Kidney (tissue), 22 donors: ENCODE measurements at places on chromosomes 13 and 19. TPM values are rescaled to one million over a fixed set of nuclear protein-coding genes. Genes with fewer than 3 reads are reported as not detected.

Gene DACH1
- total RNA-seq = 10.4 TPM

Gene HOOK2
- 58.1 TPM for total RNA-seq

- DNase-seq = no peak
These were observed 132.7 kb upstream of the RNF113B start for GRCh38 chr13:98309569-98310335.

Gene GTPBP3
- total RNA-seq = 20.4 TPM

DNA sequence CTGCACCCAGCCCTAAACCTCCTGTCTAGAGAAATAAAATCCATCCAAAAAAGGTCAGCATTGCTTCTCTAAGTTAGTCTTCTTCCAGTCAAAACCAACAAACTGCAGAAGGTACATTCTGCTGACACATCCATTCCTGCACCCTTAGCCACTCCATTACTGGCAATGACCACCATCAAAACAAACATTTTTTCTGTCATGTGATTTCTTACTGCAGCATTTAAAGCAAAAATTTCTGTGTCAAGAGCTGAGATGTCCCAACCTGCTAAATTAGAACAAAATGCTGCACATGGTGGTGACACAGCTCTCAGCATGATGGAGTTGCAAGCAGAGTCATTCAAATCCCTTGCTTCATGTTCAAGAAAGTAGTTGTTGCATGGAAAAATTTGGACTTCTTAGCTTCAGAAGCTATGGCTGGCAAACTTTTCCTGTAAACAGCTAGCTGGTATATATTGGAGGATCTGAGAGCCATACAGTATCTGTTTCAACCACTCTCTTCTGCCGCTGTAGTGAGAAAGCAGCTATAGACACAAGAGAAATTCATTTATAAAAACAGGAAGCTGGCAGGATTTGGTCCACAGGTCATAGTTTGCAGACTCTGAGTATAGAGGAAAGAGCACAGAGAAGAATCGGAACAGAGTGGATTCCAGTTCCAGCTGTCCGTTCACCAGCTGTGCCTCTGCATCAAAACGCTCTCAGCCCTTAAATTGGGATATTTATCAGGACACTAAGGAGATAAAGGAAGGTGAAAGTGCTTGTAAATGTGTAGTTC is 17.4 kb downstream of the RUBCNL start:
- DNase-seq = no peak

Gene ELAVL1
- total RNA-seq = 64.7 TPM

Gene STAP2
- total RNA-seq = 32.3 TPM

DNA sequence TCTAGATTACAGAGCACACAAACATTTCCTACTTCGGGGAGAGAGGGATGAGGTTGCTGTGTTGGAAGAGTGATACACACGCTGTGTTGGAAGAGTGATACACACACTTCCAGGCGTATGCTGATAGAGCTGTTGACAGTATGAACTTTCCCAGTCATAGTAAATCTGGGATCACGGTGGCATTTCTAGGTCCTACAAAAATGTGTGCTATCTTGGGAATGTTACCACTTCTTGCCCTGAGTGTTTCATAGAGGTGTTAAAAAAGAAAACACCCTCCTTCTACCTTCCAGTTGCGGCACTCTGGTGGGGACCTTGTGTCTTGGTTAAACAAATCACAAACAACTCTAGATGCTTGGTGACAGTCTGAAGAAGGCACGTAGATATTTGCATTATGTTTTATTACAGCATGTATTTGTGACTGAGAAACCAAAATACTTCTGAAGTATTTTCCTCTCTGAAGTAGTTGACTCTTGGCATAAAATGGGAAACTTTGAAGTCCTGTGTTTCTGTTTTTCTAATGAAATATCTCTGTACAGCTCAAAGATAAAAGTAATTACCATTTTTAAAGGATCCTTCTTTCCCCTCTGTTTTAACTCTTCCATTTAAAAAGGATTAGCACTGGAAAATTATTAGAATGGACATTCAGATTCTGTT is 52.5 kb downstream of the ARHGAP35 start:
- no peak for DNase-seq

Gene N4BP2L1
- total RNA-seq = 14.5 TPM

DNA sequence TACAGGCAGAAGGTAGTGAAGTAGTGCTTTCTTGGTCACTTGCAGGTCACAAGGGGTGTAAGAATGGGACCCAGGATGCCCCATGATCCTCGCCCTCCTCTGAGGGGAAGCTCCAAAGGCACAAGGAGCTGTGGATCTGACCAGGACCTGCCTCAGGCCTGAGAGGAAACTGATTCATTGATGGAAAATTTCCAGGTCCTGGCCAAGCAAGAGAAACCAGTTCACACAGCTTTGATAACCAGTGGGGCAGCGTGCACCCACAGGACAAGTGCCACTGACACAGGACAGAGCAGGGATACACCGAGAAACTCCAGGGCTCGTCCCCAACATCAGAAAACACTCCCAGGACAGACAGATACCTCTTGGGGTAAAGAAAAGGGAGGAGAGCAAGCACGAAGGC is 177.1 kb downstream of the RBM26 start:
- DNase-seq = no peak

GRCh38 chr19:15829306-15829698 is 13.8 kb upstream of the OR10H1 start:
- DNase-seq = no peak

GRCh38 chr13:92300651-92301050 is 902.2 kb downstream of the GPC5 start:
- no peak for DNase-seq

Gene BRSK1
- 6.5 TPM for total RNA-seq

DNA sequence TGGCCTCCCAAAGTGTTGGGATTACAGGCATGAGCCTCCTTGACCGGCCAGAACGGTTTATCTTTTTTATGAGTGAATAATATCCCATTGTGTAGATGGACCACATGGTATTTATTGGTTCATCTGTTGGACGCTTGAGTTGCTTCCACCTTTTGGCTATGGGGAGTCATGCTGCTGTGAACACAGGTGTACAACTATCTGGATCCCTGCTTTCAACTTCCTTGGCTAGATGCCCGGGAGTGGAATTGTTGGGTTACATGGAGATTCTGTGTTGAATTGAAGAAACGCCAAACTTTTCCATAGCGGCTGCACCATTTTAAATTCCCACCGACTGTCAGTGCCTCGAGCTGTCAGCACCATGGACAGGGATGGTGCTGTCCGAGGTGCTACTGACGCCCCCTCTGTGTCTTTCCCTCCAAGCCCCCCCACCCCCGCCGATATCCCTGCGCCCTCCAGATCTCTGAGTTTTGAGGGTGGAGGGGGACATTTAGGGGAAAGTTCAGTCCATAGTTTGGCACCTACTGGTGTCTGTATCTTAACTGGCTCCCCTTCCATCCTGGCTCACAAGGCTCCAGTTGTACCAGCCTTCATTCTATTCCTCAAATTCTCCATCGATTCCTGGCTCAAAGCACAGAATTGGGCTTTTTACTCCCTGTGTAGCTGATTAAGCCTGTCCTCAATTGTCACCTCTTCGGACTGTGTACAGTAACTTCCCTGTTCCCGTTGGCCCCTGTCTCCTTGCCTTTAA is 27.3 kb downstream of the PNPLA6 start:
- DNase-seq = peak; percentile 16

GRCh38 chr19:45177817-45178261 is at the start of gene TRAPPC6A:
TSS of gene TRAPPC6A (minus strand) at chr19:45178237. CDS start at chr19:45178218, 19 bp downstream.
- DNase-seq = no peak

DNA sequence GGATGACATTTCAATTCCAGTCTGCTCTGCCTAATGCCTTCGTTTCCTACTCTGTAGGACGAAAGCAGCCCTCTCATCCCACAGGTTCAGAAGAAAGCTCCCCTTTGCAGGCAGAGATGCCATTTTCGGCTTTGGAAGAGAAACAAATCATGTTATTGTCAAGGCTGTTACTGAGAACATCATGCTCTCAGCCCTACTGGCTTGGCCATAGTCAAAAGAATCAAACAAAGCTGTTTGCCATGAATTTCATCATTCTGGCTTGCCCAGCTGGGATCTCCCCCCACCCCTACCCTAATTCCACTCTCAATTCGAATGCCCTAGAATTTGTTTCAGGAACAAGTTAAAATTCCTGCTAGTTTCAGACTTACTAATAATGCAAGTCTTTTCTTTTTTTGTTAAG is 162.3 kb upstream of the SERP2 start:
- no peak for DNase-seq

GRCh38 chr13:112814905-112815585 is 125.2 kb downstream of the ATP11A start:
- no peak for DNase-seq

GRCh38 chr19:13917888-13918406 is 11.9 kb downstream of the CC2D1A start:
- no peak for DNase-seq
